ENCODE measurements at places on chromosomes 2 and 18.
A peak's percentile ranks its signal among the peaks of the same experiment; 100 is the strongest.

- no peak for DNase-seq
Observed at GRCh38 chr18:42048158-42048557, 93.1 kb downstream of the PIK3C3 start.

DNA sequence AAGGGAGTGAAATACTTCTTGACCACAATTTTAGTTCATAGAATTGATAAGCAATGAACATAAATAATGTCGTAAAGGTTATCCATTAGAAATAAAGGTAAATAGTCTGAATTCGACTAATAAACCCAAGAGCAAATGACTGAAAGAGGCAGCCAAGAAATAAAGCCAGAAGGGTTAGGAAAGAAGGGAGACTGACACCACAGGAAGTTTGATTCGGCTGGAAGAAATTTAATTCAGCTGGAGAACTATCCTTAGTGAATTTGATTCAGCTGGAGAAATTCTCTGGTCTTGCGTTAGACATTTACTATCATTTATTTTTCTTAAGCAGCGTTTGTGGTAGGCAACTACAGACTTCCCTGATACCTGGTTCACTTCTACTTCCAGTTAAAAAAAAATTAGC, 429.6 kb downstream of the PID1 start:
- no peak for DNase-seq

DNA sequence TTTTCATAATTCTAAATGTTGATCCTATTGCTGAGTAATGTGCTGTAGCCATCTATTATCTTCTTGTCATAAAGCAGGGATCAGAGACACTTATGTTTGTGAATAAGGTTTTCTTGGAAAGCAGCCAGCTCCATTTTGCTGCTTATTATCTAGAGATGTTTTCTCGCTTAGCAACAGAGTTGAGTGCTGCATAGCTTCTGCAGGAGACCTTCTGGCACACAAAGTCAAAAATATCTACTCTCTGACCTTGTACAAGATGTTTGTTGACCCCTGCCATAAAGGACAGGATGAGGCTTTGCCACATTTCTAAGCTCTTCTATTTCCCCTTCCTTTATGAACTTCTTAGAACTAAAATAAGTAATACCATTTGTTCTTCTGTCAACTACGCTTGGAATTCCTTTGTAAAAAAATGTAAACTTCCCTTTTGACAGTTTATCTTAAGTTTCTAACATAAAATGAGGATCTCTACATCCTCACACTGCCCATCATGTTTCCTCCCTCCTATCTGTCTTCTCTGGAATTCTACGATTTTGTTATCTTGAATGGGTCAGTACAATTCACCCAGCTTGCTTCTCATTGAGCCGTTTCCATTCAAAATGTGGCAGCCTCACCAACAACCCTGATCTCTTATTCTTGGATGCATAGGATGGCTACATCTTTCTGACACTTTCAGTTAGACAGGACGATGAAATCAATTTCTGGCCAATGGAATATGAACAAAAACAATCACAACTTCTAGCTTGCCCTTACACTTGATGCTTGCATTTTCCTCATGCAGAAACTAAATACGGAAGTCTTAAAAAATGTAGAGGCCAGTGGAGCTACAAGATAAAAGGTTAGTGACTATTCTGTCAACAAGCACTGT, 1377.0 kb downstream of the SUCLG1 start:
- peak; percentile 25 for DNase-seq

DNA sequence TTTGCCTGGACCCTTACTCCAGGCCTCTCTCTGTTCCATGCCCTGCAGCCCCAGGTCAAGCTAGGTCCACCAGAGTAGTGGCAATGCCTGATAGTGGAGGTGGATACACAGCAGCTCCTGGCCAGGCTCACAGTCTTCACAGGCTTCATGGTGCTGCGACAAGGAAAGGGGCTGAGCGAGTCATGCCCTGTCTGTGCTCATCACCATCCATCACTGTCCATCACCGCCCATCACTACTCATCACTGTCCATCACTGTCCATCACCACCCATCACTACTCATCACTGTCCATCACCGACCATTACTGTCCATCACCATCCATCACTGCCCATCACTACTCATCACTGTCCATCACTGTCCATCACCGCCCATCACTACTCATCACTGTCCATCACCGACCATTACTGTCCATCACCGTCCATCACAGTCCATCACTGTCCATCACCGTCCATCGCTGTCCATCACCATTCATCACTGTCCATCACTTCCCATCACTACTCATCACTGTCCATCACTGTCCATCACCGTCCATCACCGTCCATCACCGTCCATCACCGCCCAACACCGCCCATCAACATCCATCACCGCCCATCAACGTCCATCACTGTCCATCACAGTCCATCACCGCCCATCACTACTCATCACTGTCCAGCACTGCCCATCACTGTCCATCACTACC, 57.1 kb upstream of the OTOS start:
- DNase-seq = peak; percentile 2

DNA sequence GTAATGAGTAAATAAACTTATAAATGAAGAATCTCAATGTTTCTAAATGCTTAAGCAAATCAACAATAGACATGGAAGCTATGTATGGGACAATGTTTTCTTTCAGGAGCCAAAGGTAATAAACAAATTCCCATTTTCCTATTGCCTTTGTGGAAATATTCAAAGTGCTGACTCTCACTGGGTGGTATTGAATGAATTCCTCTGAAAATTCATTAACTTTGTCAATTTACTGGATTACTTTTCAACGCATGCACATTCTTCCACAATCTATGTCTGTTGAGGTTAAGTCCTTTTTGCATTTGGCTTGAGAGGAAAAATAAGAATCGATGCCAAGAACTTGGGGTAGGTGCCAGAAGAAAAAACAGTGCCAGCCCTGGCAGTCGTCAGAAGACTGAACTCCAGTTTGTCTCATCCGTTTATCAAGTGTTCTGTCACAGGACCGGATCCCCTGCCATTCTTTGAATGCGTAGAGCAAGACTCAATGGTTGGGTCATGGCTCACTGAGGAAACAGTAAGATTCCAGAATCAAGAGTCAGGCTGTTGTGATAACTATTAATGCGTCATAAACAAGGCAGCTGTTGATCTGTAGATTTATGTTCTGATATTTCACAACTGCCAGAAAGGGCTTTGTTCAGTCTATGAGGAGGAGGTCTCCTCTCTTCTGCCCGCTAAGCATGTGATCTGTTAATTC, 133.3 kb downstream of the GFPT1 start:
- peak; percentile 69 for DNase-seq

All from femur (tissue), 1 donor.